Stimulated activated CD8-positive, alpha-beta memory T cell treated with anti-CD3 and anti-CD28 coated beads, Interleukin-7, amount 100 ng/mL, for 4 hours (primary cell): ENCODE measurements at places on chromosomes 1 and 21.

GRCh38 chr1:196628838-196629237 lies 20.6 kb upstream of the KCNT2 start:
- DNase-seq: no peak

DNA sequence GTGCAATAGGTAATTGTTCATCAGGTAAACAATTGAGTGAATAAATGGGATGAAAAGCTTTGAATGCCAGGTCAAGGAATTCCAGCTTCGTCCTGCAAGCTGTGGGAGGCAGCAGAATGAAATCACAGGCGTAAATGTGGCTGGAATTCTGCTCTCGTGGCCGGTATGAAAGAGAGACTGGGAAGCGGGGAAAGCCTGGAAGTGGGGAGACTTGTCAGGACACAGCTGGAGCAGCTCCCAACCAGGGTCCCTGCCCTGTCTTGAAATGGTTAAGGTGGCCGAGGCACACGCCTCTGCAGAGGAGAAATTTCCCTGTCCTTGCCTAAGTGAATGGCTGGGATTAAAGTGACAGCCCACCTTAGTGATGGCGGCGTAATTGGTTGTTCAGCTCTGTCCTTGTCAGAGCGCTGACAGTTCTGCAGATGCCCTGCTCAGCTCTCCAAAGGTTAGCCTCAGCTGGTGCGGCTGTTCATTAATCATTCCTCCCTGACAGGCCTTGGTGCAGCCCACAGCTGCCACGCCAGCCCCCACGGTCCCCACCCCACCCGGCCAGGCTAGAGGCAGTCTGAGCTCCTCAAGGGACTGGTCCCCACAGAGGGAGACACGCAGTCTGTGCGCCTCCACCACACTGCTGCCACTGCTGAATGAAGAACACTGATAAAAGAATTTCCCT lies 398.3 kb upstream of the POU3F1 start:
- DNase-seq: no peak

GRCh38 chr1:152757747-152758146 lies at the start of gene KPRP:
Gene KPRP, plus strand, starts transcription at chr1:152758025. Its CDS starts 1,564 bp downstream, at chr1:152759589.
- no peak for DNase-seq

DNA sequence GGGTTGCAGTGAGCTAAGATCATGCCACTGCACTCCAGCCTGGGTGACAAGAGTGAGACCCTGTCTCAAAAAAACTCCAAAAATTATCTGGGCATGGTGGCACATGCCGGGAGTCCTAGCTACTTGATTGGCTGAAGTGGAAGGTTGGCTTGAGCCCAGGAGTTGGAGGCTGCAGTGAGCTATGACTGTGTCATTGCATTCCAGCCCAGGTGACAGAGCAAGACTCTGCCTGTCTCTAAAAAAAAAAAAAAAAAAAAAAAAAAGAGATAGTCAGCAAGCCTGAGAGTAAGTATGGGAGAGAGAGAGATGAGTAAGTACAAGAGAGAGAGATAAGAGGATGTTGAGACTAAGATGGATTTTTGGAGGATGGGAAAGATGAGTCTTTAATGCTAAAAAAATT lies 180.8 kb upstream of the CACYBP start:
- no peak for DNase-seq

GRCh38 chr1:229207916-229208315 lies 63.0 kb upstream of the RAB4A start:
- no peak for DNase-seq

- DNase-seq: no peak
These were observed 20.7 kb upstream of the POFUT2 start for GRCh38 chr21:45308194-45309068.

- no peak for DNase-seq
These were observed 94.6 kb upstream of the AKT3 start for GRCh38 chr1:243944429-243945160.

DNA sequence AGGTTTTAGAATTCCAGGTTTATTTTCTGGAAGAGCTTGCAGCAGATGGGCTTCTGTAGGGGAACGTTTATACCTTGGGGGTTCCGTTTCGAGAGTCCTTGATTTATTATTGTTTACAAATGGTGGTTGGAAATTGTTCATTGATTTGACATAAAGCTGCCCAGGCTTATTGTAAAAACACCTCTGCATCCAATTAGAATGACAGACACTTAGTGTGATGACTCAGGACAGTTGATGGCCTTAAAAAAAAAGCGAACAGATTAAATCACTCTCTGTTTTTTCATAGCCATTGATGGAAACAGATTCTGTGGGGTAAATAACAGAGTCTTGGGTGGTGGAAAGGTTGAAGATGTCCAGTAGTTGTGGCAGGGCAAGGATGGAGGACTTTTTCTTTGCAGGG lies 35.4 kb downstream of the GALNT2 start:
- DNase-seq: no peak

DNA sequence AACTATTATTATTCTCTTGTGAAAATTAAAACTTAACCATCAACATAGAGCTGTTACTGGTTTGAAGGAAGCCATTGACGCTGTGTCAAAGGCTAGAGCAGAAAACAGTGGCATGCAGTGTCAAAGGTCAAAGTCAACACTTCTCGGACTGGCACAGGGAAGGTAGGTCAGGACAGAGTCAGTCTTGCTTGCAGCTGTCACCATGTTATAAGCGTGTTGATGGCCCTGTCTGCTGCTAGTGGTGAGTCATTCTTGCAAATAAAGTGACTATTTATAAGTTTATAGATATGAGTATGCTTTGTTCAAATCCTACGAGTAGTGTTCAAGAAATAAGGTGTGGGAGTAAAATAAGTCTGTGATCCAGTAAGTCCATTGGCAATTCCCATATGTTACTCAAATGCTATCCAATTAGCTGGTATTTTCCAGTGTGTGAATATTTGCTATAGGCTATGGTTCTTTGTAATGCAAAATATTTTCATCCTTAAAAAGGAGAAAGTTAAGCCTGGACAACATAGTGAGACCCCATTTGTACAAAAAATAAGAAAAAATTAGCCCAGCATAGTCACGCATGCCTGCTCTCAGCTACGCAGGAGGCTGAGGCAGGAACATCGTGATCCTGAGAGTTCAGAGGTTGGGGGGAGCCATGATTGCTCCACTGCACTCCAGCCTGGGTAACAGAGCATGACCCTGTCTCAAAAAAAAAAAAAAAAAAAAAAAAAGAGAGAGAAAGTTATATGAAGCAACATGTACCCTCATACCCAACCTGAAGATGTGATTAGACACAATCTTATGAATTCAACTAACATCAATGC lies 26.3 kb upstream of the TINAGL1 start:
- no peak for DNase-seq

DNA sequence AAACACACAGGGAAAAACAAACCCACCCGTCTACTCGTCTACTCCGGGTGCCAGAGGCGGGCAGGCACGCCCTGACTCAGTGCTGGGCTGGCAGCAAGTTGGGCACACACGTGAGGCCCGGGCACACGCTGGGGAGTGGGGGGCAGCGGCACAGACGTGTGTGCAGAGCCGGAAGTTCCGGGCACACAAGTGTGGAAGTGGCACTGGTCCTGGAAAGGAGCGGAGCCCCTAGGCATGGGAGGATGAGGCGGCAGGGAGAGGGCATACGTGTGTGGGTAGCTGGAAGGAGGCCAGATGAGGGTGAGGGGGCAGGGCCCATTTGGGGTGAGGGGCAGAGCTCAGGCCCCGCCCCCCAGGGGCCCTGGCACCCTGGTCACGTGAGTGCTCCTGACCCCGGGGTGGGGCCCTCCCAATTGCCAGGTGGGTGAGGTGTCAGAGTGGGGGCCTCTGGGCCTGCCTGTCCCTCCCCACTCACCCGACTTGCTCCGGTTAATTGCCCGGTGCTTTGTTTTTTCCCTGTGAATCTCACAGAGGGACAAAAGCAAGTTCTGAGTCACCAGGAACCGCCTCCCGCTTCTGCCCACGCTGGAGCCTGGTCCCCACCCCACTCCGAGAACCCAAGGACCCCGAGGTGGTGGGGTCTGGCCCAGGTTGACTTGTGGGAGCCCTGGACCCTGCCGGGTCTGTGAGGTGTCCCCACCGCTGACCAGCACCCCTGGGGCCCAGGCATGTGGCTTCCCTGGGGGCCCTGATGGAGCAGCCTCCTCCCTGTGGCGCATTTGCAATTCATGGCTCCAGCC lies 104.8 kb upstream of the CASZ1 start:
- DNase-seq: no peak

DNA sequence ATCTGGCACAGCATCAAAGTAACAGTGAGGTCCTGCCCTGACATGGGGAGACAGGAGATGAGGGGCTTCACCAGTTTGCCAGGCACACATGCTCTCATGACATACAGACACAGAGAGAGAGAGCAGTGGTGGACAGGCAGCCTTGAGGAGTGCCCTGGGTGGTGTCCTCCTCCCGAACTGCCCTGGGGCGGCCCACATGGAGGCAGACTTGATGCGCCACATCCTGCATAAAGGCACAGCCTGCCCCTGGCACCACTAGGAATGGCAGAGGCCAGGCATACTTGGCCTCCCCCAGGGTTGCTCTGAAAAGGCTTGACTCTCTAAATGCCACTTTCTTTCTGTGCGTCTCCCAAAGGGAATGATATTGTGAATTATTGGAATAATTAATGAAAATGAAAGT lies 67.5 kb downstream of the SPAG17 start:
- no peak for DNase-seq

DNA sequence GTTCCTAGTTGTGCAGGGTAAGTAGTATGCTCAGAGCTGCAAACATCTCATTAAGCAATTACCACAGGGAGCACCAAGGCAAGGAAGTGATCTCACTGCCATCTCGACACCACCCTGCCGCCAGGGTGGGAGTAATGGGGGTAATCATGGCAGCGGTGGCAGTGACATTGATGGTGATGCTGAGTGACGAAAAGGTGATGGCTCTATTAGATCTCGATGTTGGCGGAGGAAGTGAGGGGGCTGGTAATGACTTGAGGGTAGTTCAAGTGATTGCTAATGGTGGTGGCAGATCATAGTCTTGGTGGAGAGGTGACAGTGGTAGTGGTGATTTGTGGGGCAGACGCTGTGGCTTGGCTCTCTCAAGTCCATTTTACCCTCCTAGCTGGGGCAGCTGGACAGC lies 25.4 kb upstream of the TENT5B start:
- DNase-seq: no peak

- DNase-seq: no peak
These were observed 2.8 kb downstream of the AGTRAP start for GRCh38 chr1:11738783-11739182.

GRCh38 chr1:30879940-30880677 lies 28.4 kb downstream of the SDC3 start:
- no peak for DNase-seq

DNA sequence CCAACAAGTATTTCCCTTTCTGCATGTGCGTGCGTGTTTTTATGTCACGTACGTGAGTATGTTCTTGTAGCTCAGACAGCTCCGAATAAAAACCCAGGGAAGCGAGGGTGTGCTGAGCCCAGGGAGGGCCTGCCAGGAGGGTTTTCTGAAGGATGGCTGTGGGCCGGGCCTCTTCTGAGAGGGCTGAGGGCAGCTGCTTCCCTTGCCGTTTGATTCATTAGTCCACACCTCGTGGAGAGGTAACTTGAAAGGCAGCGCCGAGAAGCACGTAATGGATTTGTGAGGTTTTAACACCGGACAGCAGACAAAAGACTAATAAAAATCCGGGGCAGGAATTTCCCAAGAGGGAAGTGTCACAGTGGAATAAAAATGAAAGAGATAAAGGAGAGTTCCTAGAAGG lies 29.5 kb downstream of the CD247 start:
- DNase-seq: no peak

DNA sequence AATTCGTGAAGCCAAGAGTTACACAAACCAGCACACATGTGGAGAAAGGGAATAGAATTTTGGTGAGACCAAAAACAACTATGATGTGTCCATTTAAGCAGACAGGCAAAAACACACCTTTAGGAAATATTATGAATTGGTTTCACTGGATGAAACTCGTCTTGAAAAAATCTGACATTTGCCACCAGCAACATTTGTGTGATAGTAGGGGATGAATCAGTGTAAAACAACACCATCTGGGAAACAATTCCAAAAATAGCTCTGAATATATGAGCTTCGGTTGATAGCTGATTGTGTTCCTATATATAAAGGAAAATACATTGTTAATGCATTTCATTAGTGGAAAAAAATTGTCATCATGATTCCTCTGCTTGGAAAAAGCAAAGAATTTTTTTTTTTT lies 327.8 kb downstream of the PAPPA2 start:
- DNase-seq: no peak

- no peak for DNase-seq
These were observed 53.7 kb upstream of the DNAJC6 start for GRCh38 chr1:65255656-65256050.

GRCh38 chr1:184669391-184669790 lies 85.3 kb downstream of the EDEM3 start:
- no peak for DNase-seq

- DNase-seq: no peak
These were observed 125.4 kb upstream of the TMEM51 start for GRCh38 chr1:15028102-15028501.

DNA sequence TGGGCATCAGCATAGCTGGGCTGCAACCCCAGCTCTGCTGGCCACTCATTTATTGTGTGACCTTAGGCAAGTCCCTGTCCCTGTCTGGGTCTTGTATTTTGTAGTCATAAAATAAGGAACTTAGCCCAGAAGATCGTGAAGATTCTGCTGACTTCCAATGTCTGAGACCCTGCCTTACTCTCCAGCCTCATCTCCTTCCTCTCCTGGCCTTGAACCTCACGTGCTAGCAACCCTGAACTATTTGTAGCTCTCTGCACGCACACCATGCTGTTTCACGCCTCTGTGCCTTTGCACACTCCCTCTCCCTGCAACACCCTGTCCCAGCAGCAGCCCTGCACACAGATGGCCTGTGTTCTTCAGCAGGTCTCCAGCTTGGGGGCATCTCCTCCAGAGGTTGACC lies 121.1 kb downstream of the LACTBL1 start:
- DNase-seq: no peak

DNA sequence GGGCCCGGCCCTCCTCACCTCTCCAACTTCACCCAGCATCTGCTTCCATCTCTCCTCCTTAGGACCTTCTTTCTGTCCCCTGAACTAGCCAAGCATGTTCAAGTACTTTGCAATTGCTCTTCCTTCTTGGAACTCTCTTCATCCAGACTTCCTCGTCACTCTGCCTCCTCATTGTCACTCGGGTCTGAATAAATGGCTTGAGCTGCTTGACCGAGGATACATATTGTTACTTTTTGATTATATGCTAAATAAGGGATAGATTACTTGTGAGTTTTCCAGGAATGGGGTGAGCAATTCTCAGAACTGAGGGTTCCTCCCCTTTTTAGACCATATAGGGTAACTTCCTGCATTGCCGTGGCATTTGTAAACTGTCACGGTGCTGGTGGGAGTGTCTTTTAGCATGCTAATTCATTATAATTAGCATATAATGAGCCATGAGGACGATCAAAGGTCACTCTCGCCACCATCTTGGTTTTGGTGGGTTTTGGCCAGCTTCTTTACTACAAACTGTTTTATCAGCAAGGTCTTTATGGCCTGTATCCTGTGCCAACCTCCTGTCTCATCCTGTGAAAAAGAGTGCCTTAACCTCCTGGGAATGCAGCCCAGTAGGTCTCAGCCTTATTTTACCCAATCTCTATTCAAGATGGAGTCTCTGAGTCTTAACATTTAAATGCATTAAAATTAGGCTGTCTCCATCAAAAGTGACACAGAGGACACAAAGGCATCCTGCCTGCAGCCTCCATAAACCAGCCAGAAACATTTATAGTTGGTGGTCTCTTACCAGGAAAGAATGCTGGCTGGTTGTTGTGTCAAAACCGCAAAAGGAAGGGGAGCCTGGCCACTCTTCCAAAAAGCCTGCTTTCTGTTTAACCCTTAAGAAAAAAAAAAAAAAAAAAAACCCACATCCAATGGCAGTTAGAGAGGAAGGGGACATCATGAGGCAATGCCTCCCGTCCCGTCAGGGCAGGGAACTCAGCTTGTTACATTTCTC lies 179.3 kb downstream of the KAZN start:
- DNase-seq: no peak
